Esophagus mucosa (tissue), 1 donor: ENCODE measurements at places on chromosomes 6 and 20.

DNA sequence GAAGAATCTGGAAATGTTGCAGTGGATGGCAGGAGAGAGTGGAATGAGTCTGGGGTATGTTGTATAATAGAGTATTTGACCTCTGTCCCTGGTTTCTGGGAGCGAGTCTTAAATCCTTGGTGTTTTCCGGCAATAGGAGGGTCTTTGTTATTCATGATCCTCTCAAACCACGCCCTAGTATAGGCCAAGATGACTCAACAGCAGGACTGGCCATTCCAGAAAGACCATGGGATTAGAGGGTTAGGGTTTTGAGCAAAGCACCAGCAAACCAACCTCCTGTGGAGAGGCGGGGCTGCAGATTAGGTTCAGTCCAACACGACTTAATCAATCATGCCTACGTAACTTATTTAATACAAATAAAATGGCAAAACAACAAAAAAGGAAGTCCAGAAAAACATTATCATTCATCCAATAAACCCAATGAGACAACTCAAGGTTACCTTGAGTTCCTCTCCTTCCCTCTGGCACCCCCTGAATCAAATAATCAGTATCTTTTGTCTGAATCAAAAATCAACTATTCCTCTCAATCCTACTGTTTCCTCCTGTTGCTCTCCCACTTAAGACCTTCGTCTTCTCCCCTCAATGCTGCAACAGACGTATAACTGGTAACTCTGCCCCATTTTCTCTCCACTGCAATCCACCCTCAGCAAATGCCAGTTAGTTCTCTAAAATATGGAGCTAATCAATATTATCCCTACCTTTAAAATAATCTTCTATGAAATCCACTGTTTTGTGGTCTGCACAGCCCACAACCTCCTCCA is 15.5 kb downstream of the HUS1B start:
- peak; percentile 95 for ATAC-seq

DNA sequence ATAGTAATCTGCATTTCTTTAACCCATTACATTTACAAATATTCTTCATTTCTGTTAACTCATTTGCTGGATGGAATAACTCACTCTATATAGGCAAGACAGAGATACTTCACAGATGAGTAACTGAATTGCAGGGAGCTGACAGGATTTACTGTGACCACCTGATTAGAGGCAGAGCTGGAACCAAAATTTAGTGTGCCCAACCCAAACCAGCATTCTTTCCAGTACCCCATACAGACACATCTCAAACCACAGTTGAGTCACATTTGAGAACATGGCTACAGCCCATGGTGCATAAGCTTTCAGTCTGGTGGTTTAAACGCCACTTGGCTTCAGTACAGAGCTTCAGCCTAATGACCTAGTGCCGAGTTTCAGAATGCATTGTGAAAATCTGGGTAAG is 138.4 kb upstream of the TENT5A start:
- no peak for ATAC-seq

- ATAC-seq = peak; percentile 63
Observed at GRCh38 chr6:121055572-121056163, 278.6 kb downstream of the TBC1D32 start.

- peak; percentile 68 for ATAC-seq
Observed at GRCh38 chr20:47093320-47093966, 198.8 kb downstream of the EYA2 start.

DNA sequence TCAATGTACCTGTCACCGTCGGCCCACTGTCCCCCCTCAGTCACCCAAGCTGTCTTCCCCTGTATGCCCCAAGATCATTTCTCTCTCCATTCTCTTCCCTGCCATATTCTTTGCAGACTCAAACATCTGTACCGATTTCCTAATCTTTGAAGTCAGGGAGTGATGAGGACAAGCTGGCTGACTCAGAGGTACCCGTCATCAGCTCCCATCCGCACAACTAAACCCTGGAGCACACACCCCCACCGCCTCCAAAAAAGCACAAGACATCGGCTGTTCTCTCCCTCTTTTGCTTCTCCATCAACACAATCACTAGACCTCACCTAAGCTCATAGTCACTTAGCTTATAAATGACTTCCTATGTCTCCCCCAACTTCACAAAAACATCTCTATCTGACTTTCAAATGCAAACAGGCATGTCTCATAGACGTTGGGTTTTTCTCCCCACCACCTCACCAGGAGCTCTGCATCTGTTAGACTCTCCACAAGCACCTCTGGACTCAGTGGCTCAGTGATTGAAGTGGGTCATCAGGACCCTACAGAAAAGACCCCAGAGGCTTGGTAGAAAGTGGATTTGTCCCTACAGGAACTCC is 11.5 kb upstream of the NFATC2 start:
- no peak for ATAC-seq

DNA sequence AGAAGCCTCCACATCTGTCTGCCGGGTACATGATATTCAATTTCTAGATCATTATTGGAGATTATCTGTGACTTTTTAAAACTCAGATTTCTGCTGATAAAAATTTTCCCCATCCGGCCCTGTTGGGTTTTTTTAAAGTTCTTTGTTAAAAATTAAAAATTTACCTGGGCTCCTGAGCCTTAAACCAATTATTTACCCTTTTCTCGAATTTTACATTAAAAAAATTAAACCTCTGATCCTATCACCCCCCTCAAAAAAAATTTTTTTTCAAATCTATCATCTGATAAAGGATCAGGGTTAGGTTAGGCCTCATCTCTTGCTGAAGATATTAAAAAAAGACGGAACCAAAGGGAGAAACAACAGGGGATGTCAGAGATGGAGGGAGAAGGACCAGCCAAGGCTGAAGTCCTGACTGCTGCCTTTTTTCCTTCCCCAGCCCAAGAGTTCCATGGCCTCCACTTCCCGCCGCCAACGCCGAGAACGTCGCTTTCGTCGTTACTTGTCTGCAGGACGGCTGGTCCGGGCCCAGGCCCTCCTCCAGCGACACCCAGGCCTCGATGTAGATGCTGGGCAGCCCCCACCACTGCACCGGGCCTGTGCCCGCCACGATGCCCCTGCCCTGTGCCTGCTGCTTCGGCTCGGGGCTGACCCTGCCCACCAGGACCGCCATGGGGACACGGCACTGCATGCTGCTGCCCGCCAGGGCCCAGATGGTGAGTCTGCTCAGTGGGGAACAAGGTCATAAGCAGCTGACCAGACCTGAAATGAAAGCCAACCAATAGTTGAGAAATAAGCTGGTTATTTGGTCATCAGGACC is 527 bp downstream of the NFKBIL1 start:
- no peak for ATAC-seq

DNA sequence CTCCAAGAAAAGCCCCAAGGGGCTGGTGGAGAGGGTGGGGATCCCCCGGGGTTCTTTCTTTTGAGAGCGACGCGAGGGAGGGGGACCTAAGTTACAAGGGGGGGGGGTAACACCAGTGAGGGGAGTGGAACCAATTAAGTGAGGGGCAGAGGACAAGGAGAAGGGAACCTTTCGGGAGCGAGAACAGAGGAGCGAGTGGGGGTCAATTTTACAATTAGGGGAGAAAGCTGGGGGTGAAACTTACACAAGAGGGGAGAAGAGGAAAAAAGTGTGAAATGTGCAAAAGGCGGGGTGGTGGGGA is 548 bp downstream of the SALL4 start:
- ATAC-seq = no peak

DNA sequence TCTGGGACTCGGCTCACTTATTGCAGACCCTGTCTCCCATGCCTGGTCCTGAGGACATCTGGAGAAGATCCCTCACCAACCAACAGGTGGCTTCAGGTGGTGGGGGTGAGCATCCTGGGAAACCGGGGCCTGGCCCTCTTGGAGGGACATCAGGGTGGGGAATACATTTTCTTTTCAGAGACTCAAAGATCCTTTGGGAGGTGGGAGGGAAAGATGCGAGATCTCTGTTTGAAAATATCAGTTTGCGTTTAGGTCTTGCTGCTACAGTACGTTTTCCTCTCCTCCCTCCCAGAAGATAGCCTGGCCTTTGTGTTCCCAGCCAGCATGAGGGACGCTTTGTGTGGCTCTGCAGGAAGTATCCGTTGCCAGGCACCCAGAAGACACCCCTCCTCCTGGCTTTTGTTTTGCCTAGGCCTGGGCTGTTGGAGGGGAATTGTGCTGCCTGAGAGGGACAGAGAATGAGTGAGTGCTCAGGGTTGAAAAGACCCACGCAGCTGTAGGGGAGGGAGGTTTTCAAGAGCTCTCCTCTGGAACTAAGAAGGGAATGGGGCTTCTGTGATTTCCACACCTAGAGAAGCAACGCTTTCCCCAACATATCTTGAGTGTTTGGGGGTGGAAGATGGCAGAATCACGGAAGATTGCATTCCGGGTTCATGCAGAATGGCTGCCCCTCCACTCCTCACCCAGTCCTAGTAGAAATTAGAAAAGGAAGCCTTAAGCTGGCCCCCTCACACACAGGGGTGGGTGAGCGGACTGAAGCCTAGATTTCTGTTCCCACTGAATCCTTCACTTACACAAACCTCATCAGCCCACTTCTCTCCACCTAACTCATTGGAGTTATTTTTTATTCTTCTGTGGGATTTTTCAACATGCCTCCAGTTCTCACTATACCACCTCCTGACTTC is 22.0 kb upstream of the SLC2A12 start:
- no peak for ATAC-seq

DNA sequence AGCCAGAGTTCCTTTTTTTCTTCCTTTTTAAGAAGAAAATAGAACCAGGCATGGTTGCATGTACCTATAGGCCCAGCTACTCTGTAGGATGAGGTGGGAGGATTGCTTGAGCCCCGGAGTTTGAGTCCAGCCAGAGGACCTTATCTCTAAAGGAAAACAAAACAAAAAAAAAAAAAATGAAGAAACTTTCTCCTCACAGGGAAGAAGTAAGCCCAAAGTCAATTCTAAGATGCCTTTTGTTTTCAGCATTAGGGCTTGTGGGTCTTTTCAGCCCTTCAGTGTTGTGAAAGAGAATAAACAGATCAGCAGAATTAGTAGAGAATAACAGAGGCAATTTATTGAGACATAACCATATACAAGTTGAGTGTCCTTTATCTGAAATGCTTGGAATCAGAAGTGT is 26.8 kb downstream of the ZNF451 start:
- ATAC-seq = no peak

GRCh38 chr6:51654647-51655046 is 432.8 kb downstream of the PKHD1 start:
- ATAC-seq = peak; percentile 39

- no peak for ATAC-seq
Observed at GRCh38 chr6:32355018-32355417, 16.7 kb downstream of the TSBP1 start.

GRCh38 chr6:18742406-18742805 is 355.3 kb downstream of the RNF144B start:
- ATAC-seq = no peak

DNA sequence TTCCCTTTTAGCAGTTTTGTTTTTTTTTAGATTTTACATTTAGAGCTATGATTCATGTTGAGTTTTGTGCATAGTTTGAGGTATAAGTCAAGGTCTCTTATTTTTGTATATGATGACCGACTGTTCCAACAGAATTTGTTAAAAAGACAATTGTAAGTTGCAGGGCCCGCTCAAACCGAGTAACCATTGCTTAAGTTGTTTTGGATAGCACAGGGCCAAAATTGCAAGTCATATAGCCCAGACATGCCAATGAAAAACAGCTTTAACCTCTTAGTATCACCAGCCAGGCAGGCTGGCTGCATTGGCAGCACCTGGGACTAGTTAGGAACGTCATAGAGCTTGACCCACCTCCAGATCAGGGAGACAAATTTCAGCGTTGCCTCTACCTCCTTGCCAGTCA is 47.3 kb downstream of the PFDN4 start:
- ATAC-seq = no peak

DNA sequence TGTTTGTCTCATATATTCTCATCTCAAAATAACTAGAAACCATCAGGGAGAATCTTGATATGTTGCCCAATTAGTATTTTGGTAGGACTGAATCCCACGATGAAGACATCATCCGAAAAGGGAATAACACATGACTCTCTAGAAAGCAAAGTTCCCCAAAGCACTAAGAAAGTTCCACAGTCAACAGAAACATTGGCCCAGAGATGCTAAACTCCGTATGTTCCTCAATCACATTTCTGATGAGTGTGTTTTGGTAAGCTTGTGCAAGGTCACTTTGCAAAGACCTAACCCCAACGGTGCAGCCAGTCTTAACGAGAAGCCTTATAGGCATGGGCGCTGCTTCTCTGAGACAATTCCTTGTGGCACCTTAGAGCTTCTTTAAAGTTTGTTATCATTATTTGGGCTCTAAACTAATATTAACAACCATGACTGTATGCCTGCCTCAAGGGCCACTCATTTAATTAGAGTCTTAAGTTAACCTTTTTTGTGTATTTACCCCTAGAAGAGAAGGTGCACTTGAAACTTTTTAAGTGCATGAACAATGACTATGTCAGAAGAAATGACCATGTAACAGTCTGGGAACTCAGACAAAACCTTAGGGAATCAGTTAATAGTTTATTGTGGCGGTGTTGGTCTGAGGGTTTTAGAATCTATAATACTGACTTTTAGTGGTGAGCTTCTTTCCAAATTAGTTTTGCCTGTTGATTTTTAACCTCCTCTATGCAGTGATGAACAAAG is 202.0 kb upstream of the RAB32 start:
- ATAC-seq = no peak

DNA sequence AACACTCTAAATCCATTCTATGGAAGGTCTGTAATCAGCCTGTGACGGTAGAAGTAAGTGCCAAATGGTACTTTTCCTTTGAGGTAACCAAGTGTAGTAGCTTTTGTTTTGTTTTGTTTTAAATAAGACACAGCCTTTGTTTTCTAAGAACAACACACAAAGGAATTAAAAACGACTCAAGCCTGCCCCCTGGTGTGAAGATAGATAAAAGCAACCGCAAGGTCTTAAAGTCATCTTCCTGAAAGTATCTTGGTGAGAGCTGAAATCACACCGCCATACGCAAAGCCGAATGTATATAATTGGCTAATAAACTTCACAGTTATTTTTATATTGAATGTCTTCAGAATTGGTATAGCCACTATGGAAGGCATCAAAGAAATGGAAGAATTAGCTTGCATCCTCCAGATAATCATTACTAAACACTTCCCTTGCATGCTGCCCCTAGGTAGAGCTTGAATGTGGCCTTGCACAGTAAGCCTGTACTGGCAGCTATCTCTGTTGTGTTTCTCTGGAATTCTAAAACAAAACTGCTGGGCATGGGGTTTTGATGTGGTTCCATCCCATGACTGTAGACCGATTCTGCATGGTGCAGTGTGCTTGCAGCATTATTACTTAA is 95.6 kb downstream of the LAMP5 start:
- ATAC-seq = peak; percentile 58

DNA sequence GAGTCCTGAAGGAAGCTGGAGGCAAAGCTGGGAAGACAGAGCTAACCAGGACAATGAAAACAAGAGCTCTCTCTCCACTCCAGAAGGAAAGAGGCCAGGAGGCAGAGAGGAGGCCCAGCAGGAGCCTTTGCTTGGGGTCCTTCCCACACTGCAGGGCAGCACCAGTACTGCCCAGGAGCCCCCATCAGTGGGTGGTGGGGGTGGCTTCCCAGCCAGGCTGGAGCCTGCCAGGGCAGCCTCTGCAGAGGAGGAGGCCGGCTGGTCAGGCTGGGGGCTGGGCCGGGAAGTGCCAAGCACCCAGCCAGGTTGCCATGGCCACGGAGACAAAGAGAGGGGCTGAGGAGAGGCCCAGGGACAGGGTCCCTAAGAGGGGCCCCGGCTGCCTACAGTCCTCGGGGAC is 33.4 kb downstream of the PREX1 start:
- ATAC-seq = no peak

GRCh38 chr6:133166766-133167165 is 74.4 kb upstream of the EYA4 start:
- ATAC-seq = no peak
